ENCODE measurements at places on chromosomes 11 and 22.

GRCh38 chr11:69287968-69288882 is 5.7 kb upstream of the MYEOV start:
- no peak for DNase-seq

DNA sequence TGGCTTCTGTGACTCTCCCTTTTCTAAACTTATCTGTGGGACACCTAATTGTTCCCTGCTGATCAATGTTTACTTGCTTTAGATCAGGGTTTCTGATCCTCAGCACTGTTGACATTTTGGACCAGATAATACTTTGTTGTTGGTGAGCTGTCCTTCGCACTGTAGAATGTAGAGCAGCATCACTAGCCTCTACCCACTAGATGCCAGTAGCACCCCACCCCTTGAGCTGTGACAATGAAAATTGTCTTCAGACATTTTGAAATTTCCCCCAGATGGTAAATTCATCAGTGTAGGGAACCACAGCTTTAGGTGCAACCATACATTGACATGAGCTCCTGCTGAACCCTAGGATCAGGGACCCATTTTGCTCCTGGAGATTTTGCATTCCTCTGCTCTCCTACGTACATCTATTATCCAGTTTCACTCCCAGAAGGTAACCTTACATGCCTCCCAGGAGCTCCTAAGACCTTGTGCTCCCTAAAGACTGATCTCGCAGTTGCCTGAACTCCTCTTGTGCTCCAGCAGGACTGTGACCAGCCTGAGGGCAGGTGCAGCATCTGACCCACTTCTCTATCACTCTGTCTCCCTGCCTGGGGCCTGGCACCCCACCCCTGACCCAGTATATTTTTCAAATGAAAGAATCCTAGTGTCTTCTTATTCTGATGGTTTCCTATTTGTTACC is 107.8 kb downstream of the FAR1 start:
- peak; percentile 49 for DNase-seq

DNA sequence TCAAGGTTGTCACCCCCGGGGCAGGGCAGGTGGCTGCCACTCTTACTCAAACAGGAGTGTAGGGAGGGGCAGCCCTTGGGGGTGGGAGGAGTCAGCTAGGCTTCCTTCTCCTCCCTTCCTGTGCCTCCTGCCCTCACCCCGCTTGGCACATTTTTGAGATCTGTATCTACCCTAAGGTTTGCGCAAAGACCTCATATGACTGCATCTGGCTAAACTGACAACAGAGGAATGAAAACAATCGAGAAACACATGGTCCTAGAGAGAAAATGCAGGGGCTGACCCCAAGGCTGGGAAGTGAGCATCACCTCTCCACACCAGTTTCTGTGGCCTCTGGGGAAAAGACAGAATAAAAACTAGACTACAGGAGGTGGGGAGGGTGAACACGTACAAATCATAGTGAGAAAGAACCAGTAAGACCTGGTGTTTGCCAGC is 28.1 kb downstream of the IGSF9B start:
- DNase-seq, result peak; percentile 39

- DNase-seq, result no peak
These were observed 31.9 kb upstream of the RTL6 start for GRCh38 chr22:44529827-44530523.

DNA sequence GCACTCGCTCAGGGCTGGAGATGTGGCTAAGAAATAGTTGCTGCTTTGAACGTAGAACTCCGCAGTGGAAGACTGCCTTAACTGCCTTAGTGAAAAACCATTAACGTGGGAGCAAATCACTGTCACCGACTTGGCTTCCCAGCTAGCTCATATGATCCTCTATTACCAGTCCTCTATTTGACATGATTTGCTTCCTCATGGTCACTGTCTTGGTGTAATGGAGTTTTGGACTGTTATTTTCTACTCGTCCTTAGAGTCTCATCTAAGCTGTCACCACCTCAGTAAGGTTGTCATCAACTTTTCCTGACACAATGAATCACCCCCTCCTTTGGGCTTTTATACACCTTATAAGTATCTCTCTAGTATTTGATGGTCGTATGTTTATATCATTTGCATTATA is 167.1 kb upstream of the NARS2 start:
- DNase-seq, result no peak

- no peak for DNase-seq
These were observed 6.7 kb downstream of the TBC1D10A start for GRCh38 chr22:30320021-30320556.

- no peak for DNase-seq
These were observed 10.2 kb upstream of the TBC1D10A start for GRCh38 chr22:30336752-30337460.

DNA sequence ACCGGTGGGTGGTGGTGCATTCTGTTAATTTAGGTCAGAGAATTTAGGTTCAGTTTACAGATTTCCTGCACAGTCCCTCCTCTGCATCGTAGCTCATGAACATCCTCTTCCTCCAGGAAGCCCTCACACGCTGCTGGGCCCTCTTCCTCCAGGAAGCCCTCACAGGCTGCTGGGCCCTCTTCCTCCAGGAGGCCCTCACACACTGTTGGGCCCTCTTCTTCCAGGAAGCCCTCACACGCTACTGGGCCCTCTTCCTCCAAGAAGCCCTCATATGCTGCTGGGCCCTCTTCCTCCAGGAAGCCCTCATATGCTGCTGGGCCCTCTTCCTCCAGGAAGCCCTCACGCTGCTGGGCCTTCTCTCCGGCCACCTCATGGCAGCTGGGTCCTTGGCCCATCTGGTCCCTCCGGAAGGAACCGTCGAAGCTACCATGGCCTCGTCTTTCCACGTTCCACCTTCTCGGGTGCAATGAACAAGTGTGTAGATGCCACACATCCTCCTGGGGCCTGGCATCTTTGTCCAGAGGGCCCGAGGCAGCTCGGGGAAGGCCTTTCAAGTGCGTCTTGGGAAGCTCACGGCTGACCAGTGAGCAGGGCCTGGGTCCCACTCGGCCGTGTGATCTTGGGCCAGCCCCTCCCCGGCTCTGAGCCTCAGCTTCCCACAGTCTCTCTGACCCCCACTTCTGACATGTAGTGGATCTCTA is 58.9 kb upstream of the PPARA start:
- DNase-seq, result no peak

DNA sequence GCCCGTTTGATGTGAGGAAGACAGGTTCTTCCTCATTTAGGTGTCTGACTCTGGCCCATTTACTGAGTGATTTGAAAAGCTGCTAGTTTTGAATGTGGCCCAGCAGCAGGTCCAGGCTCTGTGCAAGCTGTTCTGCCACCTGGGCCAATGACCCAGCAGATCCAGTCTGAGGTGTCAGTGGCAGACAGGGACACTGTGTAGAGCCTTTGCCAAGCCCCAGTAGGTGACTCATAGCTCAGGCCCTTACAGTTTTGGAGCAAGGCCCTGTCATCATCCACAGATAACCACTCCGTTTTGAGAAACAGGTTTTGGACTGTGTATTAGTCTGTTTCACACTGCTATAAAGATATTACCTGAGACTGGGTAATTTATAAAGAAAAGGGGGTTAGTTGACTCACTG is 23.9 kb downstream of the TSPAN32 start:
- no peak for DNase-seq

DNA sequence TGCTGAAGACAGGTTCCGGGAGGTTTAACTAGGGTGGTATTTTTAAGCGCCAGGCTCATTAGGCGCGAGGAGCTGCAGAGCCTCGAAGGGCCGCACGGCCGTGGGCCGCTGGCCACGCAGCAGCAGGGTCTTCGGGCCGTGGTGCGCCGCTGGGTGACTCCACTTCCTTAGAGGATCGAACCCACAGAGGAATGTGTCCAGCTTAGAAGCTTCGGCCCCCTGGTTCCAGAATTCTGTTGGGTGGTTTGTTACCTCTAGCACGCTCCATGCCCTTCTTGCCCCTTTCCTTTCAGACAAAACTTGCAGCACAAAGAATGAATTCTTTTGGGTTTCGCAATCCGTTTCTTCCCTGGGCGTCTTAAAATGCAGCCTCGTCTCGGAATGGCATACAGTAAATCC is 773 bp upstream of the PATL1 start:
- DNase-seq, result no peak

DNA sequence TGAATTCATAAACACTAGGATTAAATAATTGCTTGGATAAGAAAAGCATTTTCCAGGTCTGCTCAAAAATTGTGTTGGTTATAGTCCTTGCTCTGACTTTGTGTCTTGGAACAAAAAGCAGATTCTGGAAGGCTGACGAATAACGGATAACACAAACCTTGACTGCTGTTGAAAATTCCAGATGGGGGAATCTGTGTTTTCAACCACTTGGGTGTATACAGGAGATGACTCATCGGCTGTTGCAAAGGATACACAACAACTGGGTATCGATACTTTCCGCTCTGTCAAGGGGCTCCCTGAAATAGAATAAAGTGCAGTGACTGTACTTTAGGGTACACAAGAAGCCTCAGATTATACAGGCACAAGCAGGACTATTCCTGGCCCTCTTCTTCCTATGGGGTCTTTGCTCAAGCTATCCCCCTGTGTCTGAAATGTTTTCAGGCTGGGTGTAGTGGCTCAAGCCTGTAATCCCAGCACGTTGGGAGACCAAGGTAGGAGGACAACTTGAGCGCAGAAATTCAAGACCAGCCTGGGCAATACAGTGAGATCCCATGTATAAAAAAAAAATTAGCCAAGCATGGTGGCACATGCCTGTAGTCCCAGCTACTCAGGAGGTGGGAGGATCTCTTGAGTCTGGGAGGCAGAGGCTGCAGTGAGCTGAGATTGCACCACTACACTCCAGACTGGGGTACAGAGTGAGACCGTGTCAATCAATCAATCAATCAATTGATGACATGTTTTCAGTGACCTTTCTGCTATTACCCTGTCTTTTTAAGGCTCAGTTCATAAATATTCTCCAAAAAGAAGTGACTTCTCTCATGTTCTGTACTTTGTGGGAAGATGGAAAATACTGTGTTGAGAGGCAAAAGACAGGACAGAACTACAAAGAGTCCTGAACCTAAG is 48.6 kb upstream of the UCP3 start:
- no peak for DNase-seq

DNA sequence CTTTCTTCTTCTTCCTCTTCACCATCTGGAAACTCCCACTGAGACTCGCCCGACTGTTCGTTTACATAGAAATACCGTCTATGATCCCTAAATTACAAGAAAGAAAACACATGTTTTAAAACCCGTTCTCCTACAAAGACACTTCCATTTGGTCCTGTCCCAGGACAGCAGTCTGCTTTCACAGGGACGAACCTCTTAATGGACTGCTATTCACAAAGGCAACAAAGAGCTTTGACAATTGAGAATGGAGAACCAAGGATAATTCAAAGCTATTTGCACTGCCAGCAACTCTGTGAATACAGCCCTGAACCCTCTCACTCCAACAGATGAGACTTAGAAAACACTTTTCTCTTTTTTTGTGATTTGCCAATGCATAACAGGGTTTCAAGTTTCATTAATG is 16.3 kb upstream of the AGBL2 start:
- DNase-seq, result no peak

DNA sequence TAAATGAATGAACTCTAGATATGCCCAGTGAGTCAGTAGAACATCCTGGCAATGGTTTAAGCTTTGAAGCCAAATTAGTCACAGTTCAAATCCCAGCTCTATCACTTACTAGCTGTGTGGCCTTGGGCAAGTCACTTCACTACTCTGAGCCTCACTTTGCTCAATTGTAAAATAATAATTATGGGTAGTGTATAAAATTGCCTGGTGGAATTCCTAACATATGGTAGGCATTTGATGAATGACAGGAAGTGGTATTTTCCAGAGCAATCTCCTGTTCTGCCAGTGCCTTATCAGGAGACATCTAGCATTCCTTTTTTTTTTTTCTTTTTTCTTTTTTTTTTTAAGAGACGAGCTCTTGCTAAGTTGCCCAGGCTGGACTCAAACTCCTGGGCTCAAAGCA is 13.0 kb downstream of the SCN4B start:
- no peak for DNase-seq

DNA sequence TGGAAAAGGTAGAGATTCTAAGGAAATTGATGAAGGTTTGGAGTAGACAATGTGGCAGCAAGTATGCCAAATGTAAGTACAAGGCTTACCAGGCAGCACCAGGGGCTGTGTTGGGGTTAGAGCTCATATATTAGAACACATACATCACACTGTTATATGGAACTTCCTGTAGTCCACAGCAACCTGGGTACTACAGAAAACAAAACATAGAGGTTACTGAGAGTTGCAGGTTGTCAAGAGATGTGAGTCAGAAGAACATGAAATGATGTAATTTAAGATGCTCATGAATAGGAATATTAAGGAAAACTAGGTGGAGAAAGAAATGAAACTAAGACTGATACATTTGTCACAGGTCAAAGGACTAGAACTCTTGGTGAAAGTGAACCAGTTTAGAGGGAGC is 22.0 kb downstream of the FAT3 start:
- no peak for DNase-seq

DNA sequence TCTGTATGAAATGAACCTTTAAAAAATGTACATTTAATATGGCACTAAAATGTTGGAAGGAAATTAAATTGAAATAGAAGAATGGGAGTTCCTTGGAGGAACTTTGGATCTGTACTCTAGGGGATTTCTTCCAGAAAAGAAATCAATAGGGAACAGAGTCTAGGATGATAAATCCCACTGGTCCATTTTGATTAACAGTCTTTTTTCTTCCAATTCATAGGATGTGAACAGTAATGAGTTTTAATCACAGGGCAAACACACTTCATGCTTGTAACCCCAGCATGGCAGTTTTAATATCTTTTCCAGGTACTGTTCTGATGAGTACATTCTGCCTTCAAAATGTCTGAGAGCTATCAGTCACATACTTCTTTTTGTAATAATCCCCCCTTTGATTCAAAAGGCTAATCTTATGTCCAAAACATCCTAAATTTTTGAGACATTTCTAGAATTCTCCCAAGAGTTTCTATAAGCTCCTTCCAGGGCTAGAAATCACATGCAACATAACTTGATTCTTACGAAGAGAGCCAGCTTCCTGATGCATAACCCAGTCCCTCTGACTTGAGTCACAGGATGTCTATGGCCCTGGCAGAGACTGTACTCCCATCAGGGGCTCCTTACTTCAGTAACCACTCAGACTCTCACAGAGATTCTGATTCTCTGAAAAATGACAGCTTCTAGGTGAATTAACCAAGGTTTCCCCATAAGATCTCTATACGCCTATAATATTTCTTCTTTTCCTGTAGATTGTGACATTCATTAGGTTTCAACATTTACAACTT is 112.9 kb downstream of the SLC36A4 start:
- DNase-seq, result no peak

DNA sequence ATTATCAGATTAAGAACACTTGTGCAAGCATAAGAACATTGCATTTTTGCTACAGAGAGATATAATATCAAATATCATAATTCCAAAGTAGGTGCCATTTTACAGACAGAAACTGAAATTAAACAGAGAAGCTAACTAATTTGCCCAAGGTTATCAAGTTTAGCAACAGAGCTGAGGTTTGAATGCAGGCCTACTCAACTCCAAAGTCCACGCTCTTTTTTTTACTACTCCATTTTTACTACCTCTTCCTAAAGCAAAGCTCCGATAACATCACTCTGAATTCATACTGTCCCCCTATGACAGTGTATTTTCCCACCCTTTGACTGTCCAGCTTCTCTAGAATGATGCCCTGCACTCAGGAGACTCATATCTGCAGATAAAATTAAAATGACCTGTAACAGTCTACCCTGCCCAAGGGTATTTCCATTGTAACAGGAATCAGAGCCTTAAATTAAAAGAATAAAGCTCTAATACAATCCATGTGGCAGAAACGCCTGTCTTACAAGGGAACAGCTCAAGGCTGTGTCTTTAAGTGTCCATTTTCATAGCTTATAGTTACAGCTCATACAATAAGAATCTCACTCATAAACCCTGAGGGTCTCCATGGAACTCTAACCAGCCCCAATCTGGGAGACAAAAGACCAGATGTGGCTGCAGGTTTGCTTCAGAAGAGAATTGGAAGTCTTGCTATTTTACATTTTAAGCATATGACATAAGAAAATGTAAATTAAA is 36.8 kb downstream of the ALG9 start:
- no peak for DNase-seq
